ENCODE measurements at places on chromosomes 1 and 21. TPM values are rescaled to one million over a fixed set of nuclear protein-coding genes. Genes with fewer than 3 reads are reported as not detected.
A peak's percentile ranks its signal among the peaks of the same experiment; 100 is the strongest.

GRCh38 chr21:15098908-15099307 lies 34.1 kb upstream of the NRIP1 start:
- H3K27ac ChIP-seq = no peak overlapping the region
- no peaks in the 10 kb centered on the region for H3K27me3 ChIP-seq
- H3K4me3 ChIP-seq = no peak overlapping the region
- H3K4me1 ChIP-seq = no peaks in the 10 kb centered on the region

GRCh38 chr1:162985816-162986435 lies 83.2 kb upstream of the RGS4 start:
- H3K4me3 ChIP-seq = no peak overlapping the region
- no peaks in the 10 kb centered on the region for H3K36me3 ChIP-seq
- H3K27me3 ChIP-seq = no peaks in the 10 kb centered on the region
- H3K4me1 ChIP-seq = no peaks in the 10 kb centered on the region

DNA sequence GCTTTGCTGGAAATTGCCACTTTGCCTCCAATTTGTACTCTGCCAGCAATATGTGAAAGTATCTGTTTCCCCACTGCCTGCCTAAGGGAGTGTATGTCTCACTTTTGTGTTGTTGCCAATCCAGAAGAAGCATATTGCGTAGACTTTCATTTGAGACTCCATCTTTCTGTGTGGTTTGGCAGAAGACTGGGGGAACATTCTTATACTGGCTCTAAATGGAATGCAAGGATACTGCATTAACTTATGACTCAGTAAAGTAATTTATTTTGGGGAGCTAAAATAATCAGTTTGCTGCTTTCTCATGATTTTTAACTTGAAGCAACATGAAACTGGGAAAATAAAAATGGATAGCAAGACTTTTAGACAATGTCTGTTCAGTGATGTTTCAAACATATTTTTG lies 107.7 kb upstream of the TMPRSS2 start:
- H3K4me1 ChIP-seq = no peaks in the 10 kb centered on the region
- H3K4me3 ChIP-seq = no peak overlapping the region
- H3K27ac ChIP-seq = no peak overlapping the region

- no peak for DNase-seq
- no peak overlapping the region for H3K4me3 ChIP-seq
- H3K36me3 ChIP-seq = no peaks in the 10 kb centered on the region
- H3K27me3 ChIP-seq = peaks cover 65% of the 10 kb centered on the region
- H3K27ac ChIP-seq = no peak overlapping the region
- H3K4me1 ChIP-seq = no peaks in the 10 kb centered on the region
Measured at GRCh38 chr1:162028726-162029125, 5.1 kb upstream of the OLFML2B start.

DNA sequence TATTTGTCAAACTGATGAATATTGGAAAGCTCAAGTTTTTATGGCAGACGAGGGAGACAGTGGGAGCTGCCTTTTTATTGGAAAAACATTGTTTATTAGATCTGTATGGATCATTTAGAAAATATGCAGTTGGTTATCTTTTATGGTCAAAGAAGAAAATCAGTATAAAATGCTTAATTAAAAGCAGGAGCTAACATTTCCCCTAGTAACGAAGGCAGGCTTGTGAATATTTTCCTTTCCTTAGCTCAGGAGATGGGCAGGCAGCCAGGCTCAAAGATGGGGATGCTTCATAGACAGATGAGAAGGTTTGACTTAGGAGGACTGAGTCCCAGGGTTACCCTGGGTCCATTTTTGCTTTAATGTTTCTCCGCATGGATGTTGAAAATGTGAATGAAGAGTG lies 26.0 kb downstream of the ROR1 start:
- H3K27me3 ChIP-seq = no peaks in the 10 kb centered on the region
- no peak overlapping the region for H3K4me3 ChIP-seq
- no peaks in the 10 kb centered on the region for H3K36me3 ChIP-seq

DNA sequence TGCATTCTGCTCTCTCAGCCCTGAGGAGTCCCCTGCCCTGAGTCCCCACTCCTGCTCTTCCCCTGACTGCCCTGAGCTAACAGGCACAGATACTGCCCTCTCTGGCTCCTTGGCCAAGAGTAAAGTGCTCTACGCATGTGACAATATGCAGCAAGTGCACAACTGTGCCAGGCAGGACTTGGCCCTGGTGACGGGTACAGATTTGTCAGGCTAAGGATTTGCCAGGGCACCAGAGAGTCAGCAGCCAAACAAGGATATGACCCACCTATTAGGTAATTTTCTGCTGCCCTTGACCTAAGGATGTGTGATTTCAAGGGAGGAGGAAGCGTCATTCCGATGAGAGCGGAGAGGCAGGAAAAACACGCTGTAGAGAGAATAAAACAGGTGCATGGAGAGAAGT lies 339.0 kb downstream of the PTPRU start:
- no peaks in the 10 kb centered on the region for H3K27me3 ChIP-seq
- H3K4me3 ChIP-seq = no peak overlapping the region
- H3K4me1 ChIP-seq = no peaks in the 10 kb centered on the region

DNA sequence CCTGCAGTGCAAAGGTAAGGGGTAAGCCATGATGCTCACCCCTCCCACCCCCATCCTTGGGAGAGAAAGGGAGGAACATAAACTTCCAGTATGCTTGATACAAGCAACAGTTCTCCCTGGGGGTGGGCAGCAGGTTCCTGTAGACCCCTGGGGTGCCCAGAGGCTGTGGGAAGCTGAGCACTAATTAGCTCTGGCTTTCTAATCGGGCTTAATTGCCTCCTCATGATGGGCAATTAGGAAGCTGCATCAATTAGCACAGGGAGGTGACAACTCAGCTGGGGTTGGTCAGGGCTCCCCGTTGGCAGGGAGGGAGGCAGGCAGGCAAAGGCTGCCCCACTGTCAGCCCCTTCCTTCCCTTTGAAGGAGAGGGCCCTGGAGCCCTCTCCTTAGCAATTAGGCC lies 15.7 kb upstream of the LMNA start:
- DNase-seq = no peak
- H3K4me1 ChIP-seq = peaks cover 6% of the 10 kb centered on the region
- peaks cover under 1% of the 10 kb centered on the region for H3K36me3 ChIP-seq
- no peak overlapping the region for H3K27ac ChIP-seq
- H3K4me3 ChIP-seq = no peak overlapping the region

GRCh38 chr1:68320349-68320748 lies 88.0 kb upstream of the WLS start:
- H3K4me1 ChIP-seq = peaks cover 16% of the 10 kb centered on the region
- H3K4me3 ChIP-seq = no peak overlapping the region

DNA sequence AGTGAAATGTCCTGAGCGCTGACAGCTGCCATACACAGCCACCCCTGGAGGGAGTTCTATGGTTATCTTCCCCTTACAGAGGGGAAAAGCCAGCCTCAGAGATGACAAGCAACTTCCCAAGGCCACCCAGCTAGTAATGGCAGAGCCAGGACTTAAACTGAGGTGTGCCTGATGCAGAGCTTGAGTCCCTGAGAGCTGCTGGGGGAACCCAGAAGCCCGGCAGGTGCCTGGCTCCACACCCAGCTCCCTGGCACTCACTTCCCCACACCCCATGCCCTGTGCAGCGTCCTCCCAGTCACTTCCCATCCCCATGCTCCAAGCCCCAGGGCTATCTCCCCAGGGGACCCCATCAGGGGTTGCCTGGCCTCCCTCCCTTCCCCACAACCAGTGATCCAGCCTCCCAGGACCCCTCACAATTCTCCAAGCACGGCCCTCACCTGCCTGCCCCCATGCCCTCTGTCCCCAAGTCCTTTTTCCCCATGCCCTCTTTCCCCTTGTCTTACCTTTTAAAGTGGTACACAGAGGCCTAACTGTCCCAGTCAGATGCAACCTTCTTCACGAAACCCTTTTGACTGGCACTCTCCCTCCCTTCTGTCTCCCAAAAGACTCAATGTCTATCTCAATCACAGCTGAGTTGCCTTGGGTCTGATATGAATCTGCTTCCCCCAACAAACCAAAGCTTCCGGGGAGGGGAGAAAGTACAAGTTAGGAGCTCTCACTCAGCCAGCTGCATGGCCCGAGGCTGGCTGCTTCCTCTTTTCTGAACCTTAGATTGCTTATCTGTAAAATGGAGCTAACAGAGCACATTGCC lies 39.8 kb upstream of the LRP8 start:
- no peak overlapping the region for H3K4me3 ChIP-seq
- H3K36me3 ChIP-seq = no peaks in the 10 kb centered on the region
- peak; percentile 80 for DNase-seq
- peaks cover 17% of the 10 kb centered on the region for H3K4me1 ChIP-seq

GRCh38 chr1:33126411-33127000 lies 45.6 kb downstream of the AZIN2 start:
- H3K36me3 ChIP-seq = no peaks in the 10 kb centered on the region
- H3K4me3 ChIP-seq = peak overlapping the region; percentile 83
- H3K27ac ChIP-seq = peak overlapping the region; percentile 20

DNA sequence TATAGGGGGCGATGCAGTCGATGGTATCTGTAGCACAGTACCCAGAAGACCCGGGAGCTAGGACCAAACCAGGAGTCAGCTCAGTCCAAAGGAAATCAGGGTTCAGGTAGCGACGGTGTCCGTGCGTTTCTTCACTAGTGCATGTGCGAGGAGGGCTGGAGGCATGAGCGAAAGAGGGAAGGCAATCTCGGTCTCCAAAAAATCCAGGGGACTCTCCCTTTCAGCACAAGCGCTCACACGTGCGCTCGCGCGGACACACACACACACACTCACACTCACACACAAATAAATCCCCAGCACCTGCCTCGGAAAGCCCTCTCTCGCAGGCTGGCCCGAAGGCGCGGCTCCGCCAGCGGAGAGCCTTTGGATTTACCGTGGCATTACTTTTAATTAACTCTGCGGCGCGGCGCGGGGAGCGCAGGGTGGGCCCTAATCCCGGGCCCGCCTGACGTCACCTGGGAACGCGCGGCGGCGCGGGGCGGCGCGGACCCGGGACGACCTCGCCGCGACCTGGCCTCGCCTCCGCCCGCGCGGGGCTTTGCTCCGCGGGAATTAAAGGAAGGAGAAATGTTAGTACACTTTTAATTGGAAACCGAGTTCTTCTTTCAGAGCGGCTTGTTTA lies 121.2 kb downstream of the LMX1A start:
- no peak for DNase-seq
- H3K4me1 ChIP-seq = no peaks in the 10 kb centered on the region
- H3K4me3 ChIP-seq = peak overlapping the region; percentile 35
- H3K36me3 ChIP-seq = no peaks in the 10 kb centered on the region
- peaks cover 98% of the 10 kb centered on the region for H3K27me3 ChIP-seq
- no peak overlapping the region for H3K27ac ChIP-seq

DNA sequence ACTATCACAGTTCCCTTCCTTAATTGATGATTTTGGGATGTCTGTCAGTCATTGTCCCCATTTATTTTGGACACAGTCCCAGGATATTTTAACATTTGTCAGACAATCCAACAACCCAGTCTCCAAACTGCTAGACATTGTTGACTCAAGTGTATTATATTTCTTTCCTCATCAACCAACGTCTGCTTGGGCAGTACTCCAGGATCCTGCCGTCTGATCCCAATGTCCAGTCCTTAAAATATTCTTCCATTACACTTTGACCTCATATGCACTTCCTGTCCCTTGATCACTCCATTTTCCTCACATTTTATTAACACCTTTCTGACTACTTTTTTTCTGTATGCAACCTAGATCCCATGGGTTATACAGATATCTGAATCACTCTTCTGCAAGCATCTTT lies 39.8 kb upstream of the KIAA0040 start:
- no peaks in the 10 kb centered on the region for H3K27me3 ChIP-seq
- no peak for DNase-seq
- no peaks in the 10 kb centered on the region for H3K36me3 ChIP-seq
- H3K4me1 ChIP-seq = no peaks in the 10 kb centered on the region
- H3K27ac ChIP-seq = no peak overlapping the region
- no peak overlapping the region for H3K4me3 ChIP-seq

GRCh38 chr1:200905411-200906052 lies 10.8 kb downstream of the INAVA start:
- no peak for DNase-seq
- H3K27ac ChIP-seq = no peak overlapping the region
- no peaks in the 10 kb centered on the region for H3K27me3 ChIP-seq
- no peaks in the 10 kb centered on the region for H3K36me3 ChIP-seq

GRCh38 chr1:5111581-5111980 lies 457.2 kb downstream of the AJAP1 start:
- no peak for DNase-seq
- no peaks in the 10 kb centered on the region for H3K27me3 ChIP-seq
- H3K4me1 ChIP-seq = no peaks in the 10 kb centered on the region
- no peaks in the 10 kb centered on the region for H3K36me3 ChIP-seq
- no peak overlapping the region for H3K27ac ChIP-seq

DNA sequence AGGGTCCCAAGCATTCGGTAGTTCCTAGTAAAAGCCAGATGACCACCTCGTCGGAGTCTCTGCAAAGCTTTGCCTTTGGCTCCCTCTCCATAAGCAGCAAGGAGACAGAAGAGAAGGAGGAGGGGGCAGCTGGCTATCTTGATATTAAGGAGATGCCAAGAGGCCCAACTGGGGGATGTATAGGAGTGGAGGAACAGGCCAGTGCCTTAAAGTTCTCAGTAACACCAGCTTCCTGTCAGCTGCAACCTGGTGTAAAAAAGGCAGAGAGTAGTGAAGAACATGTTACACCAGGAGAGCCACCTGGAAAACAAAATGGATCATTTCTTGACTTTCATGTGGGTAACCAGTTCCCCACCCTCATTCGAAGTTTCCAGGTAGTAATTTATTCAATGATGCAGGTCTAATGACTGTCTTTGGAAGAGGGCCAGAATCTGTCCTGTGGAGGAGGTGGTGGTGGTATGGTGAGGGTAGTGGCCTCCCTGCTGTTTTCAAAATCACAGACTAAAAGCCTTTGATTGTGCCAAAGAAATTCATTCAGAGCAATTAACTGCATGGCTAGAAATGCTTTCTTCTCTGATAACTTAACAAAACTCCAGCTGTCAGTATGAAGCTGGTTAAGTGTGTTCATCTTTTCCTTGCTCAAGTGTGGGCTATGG lies 27.3 kb downstream of the TMEM200B start:
- no peak overlapping the region for H3K4me3 ChIP-seq
- H3K27me3 ChIP-seq = no peaks in the 10 kb centered on the region

- no peaks in the 10 kb centered on the region for H3K27me3 ChIP-seq
- H3K4me3 ChIP-seq = no peak overlapping the region
- peaks cover 1% of the 10 kb centered on the region for H3K4me1 ChIP-seq
Measured at GRCh38 chr1:240104672-240105071, 13.0 kb downstream of the FMN2 start.

- DNase-seq = peak; percentile 98
- H3K27me3 ChIP-seq = no peaks in the 10 kb centered on the region
- peak overlapping the region; percentile 100 for H3K27ac ChIP-seq
- H3K4me3 ChIP-seq = no peak overlapping the region
- no peaks in the 10 kb centered on the region for H3K36me3 ChIP-seq
Measured at GRCh38 chr21:28754127-28754611, 238.5 kb downstream of the LTN1 start.

APCS gene
- total RNA-seq = not detected

IL24 gene
- total RNA-seq = not detected

IVL gene
- not detected for total RNA-seq

NR1I3 gene
- total RNA-seq = 0.33 TPM

AQP10 gene
- 4.8 TPM for total RNA-seq

CSMD2 gene
- total RNA-seq = 0.24 TPM

UTS2 gene
- total RNA-seq = not detected

LCE3A gene
- total RNA-seq = not detected

ADGRL4 gene
- total RNA-seq = 0.12 TPM

Data from cardiac muscle cell (in vitro differentiated cells and primary cell).